Stimulated activated CD8-positive, alpha-beta memory T cell treated with anti-CD3 and anti-CD28 coated beads, Interleukin-4, amount 100 ng/mL, for 4 hours (primary cell): ENCODE measurements at places on chromosomes 3 and 15.

DNA sequence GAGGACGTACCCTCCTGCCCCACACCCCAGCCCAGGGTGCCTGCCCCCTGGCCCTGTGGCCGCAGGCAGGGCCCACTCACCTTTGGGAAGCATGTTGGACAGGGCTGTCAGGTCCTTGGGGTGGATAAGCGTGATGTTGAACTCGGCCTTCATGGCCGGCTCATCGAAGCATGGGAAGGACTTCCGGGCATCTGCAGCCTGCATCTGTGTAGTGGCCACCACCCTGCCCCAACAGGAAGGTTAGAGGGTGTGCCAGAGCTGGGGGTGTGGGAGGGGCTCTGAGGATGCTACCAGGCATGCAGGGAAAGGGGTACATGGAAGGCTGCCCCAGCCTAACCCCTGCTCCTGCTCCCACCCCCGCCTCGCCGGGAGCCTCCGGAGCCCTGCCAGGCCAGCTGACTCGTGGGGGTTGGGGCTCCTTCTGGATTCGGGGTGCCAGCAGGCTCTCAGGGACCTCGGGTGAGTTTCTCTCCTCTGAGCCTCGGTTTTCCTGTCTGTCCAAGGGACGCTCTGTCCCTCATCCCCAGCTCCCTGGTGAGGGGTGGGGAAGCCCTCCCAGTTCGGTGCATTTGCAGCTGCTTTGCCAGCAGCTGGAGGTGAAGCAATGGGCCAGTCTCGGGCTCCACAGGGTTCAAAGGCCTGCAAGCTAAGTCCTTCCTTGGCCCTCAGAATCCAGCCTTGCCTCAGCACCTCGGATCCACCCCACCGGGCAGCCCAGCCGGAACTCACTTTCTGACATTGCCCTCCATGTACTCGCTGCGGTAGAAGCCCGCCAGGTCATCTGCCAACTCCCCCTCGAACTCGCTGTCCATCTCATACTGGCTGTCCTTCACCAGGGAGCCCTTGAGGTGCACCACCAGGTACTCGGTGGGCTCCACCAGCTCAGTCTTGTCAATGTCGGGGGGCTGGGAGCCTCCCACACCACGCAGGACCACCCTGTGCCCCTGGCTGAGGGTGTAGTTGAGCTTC is 9.1 kb downstream of the ANPEP start:
- DNase-seq: no peak

DNA sequence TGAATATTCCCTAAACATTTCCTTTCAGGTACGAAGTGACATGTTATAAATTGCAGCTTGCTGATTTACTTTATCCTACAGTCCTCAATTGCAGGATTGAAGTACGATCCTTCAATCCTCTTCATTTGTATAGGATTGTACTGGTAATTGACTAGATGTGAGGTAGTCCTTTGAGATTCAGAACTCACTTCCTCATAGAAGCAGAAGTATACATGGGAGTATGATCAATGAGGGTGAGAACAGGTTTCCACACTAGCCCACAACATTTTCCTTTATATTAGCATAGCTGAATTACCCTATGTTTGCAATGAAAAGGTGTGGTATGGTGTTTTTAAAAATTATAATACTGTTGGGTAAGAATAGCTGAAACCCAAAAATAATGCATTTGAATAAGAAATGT is 160.0 kb upstream of the UMPS start:
- DNase-seq: no peak

DNA sequence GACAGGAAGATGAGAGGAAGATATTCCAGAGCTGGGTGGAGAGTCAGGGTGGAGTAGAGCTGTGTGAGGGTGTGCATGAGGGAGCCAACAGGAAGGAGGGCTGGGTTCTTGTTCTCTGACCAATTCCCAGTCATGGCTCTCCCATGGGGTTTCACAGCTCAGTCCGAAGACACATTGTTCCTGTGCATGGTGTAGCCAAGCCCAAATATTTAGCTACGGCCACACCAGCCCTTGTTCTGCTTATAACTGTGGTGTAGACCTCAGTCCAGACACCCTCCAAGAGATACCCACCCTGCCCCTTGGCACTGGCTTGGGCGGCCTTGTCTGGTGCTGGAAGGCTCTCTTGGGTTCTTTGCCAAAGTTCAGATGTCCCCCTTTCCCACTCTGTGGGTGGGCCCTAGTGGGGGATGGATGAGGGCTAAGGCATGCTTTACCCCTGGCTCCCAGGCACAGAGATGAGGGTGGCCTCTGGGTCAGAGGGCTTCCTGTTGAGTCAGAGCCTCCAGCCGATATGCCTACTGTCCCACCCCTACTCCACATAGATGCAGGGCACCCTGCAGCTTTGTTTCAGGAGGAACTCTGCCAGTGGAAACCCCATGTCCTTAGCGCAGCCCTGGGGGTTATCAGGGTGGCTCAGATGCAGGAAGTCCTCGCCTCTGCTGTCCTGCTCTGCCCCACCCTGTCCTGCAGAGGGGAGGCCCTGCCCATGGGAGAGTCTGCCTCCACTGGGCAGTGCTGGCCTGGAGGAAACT is 271.2 kb upstream of the CTDSPL start:
- DNase-seq: no peak

- DNase-seq: no peak
These were observed 119.3 kb downstream of the P3H2 start for GRCh38 chr3:190001426-190001825.

- no peak for DNase-seq
These were observed 20.2 kb downstream of the SEMA7A start for GRCh38 chr15:74413350-74414080.
